ENCODE measurements at places on chromosomes 1 and 21.

- no peak for DNase-seq
Observed at GRCh38 chr1:7298749-7299151, 472.3 kb upstream of the VAMP3 start.

DNA sequence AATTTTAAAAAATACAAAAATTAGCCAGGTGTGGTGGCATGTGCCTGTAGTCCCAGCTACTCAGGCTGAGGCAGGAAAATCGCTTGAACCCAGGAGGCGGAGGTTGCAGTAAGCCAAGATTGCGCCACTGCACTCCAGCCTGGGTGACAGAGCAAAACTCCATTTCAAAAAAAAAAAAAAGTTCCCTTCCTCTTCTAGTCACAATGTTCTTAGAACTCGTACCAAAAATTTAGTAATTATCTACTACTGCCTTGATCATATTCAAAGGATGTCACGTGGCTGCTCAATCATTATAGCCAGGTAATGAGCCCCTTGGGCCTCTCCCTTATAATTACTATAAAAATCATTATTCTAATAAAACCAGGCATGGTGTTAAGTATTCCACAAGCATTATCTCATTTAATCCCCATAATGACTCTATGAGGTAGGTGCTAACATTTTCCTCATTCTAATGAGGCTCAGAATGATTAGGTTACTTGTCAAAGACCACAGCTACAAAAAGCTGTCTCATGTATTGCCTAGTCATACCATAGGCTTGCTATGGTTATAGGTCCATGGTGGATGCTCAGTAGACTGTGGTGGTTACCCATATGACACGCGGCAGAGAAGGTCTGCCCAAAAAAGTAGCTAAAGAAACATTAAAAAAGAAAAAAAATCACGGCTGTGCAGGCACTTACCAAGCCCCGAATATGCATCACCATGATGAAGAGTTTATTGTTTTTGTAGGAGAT lies 15.5 kb upstream of the PPP1R15B start:
- no peak for DNase-seq

GRCh38 chr1:203531063-203531462 lies 37.1 kb downstream of the OPTC start:
- no peak for DNase-seq

GRCh38 chr1:238487931-238488330 lies 597.2 kb upstream of the ZP4 start:
- no peak for DNase-seq

DNA sequence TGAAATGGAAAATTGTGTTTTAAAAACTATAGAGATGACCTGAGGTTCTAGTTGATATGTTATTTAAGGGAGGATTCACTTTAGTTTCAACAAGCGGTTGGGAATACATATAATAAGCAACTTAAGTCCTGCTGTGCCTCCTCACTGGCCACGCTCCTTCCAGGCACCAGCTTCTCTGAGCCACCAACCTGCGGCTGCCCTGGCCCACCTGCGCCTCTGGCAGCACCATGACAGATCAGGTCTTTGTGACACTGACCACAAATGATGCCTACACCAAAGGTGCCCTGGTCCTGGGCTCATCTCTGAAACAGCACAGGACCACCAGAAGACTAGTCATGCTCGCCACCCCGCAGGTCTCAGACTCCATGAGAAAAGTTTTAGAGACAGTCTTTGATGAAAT lies 7.0 kb upstream of the USP24 start:
- DNase-seq, result no peak

DNA sequence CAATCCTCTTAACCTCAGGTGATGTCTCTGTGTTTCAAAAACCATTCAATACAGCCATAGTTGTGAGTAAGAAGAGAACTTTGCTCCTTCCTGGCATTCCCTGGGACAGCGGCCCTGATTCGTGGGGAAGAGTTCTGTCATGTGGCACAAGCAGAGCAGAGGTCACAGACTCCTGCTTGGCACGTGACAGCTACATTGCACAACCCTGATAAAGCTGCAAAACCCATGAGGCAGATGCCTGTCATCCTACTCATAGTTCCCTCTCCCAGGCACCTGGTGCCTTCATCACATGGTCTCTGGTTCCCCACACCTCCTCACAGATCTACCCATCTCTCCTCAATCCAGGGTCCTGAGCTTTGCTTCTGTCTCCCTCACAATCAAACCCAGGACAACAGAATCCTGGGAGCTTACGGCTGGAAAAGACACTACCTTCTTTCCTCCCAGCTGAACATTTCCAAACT lies 70.8 kb downstream of the PLPP3 start:
- DNase-seq, result no peak

DNA sequence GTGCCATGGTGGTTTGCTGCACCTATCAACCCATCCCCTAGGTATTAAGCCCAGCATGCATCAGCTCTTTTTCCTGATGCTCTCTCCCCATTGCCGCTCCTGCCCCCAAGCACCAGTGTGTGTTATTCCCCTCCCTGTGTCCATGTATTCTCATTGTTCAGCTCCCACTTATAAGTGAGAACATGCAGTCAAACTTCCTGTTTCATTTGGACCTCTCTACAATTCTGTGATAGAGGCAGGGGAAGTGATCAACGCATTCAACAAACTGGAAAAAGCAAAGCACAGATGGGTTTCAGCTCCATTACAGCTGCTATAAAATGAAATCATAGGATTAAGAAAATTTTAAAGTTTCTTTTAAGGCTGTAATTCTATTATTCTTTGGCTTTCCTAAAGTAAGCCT lies 23.3 kb upstream of the CD55 start:
- DNase-seq, result no peak

GRCh38 chr1:209309198-209309597 lies 274.3 kb upstream of the CAMK1G start:
- DNase-seq, result no peak

GRCh38 chr1:50471967-50472366 lies 48.7 kb upstream of the DMRTA2 start:
- DNase-seq, result no peak

DNA sequence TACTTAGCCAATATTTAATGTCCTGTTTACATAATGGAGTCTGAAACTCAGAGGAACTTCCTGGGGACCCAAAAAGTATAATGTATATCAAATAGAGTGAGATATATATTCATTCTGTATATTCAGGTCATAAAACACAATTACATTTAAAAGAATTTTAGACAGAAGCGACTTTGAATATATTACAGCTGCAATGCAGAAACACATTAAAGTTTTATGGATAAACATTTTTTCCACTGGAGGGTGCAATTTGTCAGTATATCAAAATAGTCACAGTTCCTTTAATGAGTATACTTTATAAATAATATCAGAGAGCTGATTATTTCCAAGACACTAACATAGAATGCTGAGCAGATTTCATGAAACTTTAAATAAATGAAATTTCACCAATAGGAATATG lies 43.9 kb upstream of the CRB1 start:
- no peak for DNase-seq

DNA sequence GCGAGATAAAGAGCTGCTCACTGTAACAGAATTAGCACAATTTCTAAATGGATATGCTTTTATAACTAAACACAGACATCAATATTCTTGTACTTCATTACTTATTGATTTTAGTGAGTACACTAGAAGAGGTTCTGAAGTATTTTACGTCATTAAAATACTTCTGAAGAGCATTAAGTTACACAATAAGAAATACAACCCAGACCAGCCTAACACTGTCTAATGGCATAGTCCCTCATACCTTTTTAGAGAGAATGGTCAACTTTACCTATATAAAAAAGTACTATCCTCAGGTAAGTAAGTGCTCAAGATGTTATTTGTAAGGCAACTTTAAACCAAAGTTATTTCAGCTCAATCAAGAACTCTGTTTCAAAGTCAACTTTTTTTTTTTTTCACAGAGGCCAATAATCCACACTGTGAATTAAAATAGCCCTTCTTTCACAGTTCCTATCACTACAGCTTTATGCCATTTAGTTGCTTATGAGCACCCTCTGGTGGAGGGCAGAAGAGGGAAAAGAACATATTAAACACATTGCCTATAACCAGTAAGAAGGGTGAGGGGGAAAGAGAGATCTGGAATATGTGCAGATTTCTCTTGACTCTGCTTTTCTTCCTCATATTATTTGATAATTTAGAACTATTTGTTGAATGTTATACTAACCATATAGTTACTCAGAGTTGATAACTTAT lies 182.1 kb upstream of the DMRTA2 start:
- no peak for DNase-seq

DNA sequence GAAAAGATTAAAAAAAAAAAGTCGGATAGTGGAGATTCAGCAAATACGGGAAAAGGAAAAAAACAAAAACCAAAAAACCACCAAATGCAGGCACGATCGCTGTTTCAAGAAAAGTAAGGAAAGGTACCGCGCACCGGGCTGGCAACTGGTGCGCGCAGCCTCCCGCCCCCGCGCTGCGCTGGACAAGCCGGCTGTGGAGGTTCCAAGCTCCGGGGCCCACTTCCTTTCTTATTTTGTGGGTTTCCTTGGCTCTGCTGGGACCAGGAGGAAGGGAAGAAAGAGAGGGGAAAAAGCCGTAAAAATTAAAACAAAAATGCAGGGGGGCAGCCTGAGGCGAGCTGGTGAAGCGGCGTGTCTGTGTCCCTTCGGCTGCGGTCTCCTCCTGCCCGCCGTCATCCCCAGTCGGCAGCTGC lies 233 bp downstream of the ADAMTS5 start:
- DNase-seq, result no peak

DNA sequence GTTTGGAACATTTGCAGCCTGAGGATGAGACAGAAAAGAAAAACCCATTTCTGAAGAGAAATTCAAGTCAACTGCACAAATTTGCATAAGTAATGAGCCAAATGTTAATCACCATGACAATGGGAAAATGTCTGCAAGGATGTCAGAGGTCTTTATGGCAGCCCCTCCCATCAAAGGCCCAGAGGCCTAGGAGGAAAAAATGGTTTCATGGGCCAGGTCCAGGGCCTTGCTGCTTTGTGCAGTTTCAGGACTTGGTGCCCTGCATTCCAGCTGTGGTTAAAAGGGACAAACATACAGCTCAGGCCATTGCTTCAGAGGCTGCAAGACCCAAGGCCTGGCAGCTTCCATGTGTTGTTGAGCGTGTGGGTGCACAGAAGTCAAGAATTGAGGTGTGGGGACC lies 13.4 kb downstream of the RBM11 start:
- no peak for DNase-seq

- no peak for DNase-seq
Observed at GRCh38 chr21:42352441-42353095, 1.8 kb upstream of the TFF2 start.

DNA sequence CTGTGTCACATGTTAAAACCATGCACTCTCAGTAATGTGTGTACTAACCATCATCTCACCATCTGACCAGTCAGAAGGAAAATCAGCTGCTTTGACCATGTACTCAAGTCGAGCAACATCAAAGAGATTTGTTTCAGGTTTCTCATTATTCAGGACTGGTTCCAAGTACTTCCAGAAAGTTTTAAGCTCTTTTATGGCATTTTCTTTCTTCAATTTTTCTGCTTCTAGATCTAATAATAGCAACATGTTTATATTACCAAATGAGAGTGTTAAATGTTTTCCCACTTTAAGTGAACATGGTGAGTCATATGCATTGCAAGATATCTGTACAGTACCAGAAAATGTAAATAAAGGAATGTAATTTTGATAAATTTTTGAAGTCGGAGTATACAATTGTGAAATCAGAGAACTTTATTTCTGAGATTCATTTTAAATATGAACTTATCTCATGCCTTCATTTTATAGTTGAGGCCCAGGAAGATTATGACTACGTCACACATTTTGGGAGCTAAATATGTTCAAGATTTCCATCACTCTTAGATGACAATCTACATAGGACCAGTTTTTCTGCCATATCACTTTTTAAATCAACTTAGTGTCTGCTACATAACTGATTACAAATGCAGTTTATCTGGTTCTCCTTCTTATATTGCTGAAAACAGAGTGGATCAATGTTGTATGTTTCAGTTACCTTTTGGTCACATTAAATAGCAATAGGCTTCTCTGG lies 87.2 kb downstream of the SPAG17 start:
- DNase-seq, result no peak

DNA sequence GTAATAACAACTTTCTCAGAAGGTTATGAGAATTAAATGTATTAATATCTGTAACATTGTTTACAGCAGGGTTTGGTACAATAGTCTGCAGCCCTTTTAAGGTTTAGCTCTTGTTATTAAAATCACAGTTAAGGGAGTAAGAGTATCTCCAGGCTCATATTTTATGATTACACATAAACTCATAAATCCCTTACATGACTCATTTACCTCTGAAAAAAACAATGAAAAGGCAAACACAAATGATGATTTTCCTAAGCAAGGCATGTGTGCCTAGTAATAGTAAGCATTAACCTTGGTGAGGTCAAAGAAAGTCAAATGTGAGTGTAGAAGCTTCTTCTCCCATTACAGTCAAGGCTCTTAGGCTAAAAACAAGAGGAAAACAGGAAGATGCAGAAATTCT lies 84.5 kb upstream of the ADGRL4 start:
- DNase-seq, result no peak

DNA sequence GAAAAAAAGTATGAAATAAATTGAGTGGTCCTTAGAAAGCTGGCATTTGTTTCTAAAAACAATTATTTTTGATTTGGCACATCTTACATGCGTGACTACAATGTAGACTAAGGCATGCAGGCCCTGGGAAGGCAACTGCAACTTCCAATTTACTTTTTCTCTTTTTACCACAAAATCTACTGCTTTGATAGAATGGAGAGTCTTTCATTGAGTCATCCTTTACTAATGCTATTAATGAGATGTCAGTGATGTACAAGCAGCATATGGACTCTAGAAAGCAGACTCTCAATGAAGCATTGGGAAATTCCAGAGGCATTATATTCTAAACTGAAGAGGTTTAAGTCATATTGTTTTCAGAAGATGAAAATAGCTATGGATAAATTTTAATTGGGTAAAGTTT lies 29.6 kb upstream of the PRRX1 start:
- no peak for DNase-seq

GRCh38 chr21:36059823-36060158 lies 535 bp downstream of the SETD4 start:
- DNase-seq, result peak; percentile 30

GRCh38 chr1:208160259-208160819 lies 83.8 kb downstream of the PLXNA2 start:
- DNase-seq, result no peak

GRCh38 chr1:53323316-53323715 lies 4.6 kb downstream of the LRP8 start:
- no peak for DNase-seq

- DNase-seq, result no peak
Observed at GRCh38 chr1:247429496-247429895, 13.5 kb downstream of the NLRP3 start.

DNA sequence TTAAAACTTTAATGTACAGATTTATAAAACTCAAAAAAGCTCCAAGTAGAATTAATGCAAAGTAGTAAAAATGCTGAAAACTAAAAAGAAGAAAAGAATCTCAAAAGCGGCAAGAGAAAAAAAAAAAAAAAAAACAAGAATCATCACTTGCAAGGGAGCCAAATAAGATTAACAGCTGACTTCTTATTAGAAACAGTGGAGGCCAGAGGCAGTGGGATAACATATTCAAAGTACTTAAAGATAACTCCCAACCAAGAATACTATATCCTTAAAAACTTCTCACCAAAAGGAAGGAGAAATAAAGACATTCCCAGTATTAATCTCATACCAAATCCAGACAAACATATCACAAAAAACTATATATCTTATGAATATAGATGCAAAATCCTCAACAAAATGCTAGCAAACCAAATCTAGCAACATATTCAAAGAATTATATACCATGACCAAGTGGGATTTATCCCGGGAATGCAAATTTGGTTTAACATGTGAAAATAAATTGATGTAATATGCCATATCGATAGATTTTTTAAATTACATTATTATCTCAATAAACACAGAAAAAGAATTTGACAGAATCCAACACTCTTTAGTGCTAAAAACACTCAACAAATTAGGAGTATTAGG lies 62.7 kb downstream of the CAMK2N1 start:
- no peak for DNase-seq

- DNase-seq, result no peak
Observed at GRCh38 chr21:20388400-20388799, 609.8 kb upstream of the NCAM2 start.
